Heart left ventricle (tissue), 16 donors: ENCODE measurements at places on chromosomes 1 and 21. TPM values are rescaled to one million over a fixed set of nuclear protein-coding genes. Genes with fewer than 3 reads are reported as not detected.

- H3K36me3 ChIP-seq = no peaks in the 10 kb centered on the region
- H3K4me1 ChIP-seq = no peaks in the 10 kb centered on the region
- H3K4me3 ChIP-seq = no peak overlapping the region
- no peak overlapping the region for H3K27ac ChIP-seq
- no peaks in the 10 kb centered on the region for H3K27me3 ChIP-seq
- DNase-seq = no peak
These were observed 326.4 kb downstream of the NTNG1 start for GRCh38 chr1:107467286-107467685.

- peaks cover 58% of the 10 kb centered on the region for H3K4me1 ChIP-seq
- no peak for DNase-seq
- peak overlapping the region; percentile 11 for H3K27ac ChIP-seq
- H3K27me3 ChIP-seq = no peaks in the 10 kb centered on the region
These were observed 57.8 kb downstream of the BCAR3 start for GRCh38 chr1:93623875-93624274.

FAM78B gene
- 1.3 TPM for total RNA-seq

EPHB2 gene
- total RNA-seq = 0.58 TPM

RGS13 gene
- not detected for total RNA-seq
